Activated effector memory CD4-positive, alpha-beta T cell treated with anti-CD3 and anti-CD28 coated beads, Interleukin-2, amount 50 U/mL, for 16 hours (primary cell): ENCODE measurements at places on chromosomes 16 and 17.

DNA sequence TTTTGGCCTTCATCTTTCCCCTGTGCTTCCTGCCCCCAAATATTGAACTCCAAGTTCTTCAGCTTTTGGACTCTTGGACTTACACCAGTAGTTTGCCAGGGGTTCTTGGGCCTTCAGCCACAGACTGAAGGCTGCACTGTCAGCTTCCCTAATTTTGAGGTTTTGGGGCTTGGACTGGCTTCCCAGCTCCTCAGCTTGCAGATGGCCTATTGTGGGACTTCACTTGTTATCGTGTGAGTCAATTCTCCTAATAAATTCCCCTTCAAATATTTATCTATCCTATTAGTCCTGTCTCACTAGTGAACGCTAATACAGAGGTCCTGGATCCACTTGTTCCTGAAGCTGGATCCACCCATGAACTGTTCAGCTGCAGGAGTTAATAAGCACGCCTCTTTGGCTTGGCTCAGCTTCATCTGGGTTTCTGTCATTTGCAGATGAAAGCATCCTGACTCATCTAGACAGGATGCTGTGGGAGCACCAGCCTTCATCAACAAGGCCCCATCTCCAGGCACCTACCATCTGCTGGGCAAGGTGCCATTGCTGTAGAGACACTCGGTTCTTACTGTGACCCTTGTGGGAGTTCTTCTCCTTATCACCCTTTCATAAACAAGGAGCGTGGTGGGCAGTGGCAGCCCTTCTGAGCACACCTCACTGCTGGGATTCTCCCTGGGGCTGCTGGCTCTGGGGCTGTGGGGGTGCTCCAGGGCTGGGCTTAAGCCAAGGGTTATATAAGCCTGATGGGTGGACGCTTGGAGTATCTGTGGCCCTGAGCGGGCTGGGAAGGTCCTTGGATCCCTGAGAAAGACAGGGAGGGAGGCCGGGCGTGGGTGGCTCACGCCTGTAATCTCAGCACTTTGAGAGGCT, 23.1 kb downstream of the LAT start:
- DNase-seq, result peak; percentile 89

GRCh38 chr17:45414990-45415881, 17.4 kb downstream of the ARHGAP27 start:
- no peak for DNase-seq

- DNase-seq, result peak; percentile 19
These were observed 231.4 kb upstream of the TNRC6C start for GRCh38 chr17:77727037-77727615.

DNA sequence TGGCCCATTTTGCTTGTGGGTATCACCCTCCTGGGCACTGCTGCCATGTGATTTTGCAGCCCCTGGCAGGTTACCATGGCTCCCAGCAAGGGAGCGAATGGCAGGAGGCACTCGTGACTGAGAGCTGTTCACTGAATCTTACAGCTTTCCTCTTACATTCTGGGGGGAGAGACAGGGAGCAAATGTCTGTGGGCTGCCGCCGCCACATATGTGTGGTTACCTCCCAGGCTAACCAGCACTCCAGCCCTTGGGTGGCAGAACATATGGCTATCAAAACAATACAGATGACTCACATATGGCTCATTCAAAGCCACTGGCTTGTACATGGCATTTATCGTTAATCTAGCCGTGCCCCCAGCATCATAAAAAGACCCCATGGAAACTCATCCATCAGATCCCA, 19.8 kb downstream of the GTF3C1 start:
- no peak for DNase-seq

GRCh38 chr17:7839876-7840261, 5.9 kb downstream of the KDM6B start:
- DNase-seq, result no peak

- DNase-seq, result no peak
These were observed 48.4 kb upstream of the CRYM start for GRCh38 chr16:21326459-21326858.

DNA sequence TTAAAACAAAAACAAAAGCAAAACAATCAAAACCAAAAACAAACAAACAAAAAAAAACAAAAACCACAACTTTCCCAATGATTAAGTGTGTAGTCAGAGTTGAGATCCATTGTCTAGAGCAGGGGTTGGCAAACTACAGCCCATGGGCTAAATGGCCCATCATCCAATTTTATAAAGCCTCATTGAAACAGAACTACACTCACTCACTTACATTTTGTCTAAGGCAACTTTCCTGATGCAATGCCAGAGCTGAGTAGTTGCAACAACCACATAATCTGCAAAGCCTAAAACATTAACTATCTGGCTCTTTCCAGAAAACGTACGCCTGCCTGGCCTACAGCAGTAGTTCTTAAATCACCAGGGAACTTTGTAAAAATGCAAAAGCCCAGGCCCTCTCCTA, 124.1 kb downstream of the SOX9 start:
- DNase-seq, result no peak

GRCh38 chr16:12336141-12336540, 359.6 kb downstream of the SNX29 start:
- DNase-seq, result no peak

DNA sequence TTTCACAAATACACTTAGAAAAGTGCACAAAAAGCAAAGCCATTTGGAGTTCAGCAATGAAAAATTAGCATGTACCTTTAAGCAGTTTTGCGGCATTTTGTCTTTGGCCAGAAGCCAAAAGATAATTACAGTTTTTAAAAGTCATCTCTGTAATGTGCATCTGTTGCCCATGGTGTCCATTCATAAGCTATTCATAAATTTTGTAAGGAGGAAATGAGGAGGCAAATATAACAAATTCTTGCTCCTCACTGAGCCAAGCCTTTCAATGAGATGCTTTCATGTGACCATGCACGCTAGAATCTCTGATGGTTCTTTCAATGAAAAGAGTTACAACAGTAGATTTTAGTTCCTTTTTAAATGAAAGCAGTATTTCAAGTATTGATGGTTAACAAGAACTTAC, 247.1 kb upstream of the MON1B start:
- no peak for DNase-seq

DNA sequence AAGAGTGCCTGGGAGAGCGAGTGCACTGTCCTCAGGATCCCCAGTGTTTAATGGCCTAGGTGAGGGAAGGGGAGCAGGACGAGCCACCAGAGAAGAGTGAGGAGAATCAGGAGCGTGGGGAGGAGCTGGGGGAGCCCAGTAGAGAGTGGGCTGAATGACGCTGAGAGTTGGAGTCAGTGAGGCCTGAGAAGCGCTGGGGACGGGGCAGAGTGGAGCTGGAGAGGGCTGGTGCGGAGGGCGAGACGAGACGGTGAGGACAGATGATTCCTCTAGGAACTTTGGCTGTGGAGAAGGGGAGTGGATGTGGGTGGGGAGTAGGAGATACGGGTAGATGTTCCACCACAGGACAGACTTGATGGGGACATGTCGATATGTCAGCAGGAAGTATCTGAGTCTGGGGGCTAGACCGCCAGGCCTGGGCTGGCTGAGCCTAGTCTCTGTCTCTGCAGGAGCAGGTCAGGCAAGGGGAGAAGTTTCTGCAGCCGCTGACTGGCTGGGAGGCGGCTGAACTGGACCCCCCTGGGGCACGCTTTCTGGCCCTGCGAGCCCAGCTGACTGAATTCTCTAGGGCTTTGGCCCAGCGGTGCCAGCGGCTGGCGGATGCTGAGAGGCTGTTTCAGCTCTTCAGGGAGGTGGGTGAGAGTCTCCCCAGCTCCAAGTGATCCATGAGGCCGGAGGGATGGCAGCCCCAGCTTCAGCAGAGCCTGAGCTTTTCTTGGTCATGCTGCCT, 4.7 kb downstream of the PLEKHG4 start:
- no peak for DNase-seq

- no peak for DNase-seq
These were observed 39.8 kb downstream of the DCUN1D3 start for GRCh38 chr16:20860361-20860760.

GRCh38 chr17:38619937-38620550, 14.3 kb upstream of the SRCIN1 start:
- peak; percentile 33 for DNase-seq

DNA sequence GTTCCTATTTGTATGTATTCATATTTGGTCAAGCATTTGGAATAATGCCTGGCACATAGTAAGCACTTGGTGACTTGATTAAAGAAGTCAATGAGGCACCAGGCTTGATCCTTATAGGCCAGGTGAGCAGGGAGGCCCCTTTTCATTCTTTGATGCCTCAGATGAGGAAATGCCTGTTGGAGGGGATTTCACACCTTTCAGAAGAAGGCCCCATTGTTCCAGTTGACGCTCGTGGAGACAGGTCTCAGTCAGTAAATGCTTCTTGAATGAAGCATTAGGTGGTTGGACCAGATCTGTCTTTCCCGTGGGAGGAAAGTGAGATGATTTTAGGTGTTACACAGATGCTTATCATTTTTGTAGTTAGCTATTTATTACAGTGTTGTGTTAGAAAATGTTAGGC, 13.0 kb downstream of the LCMT1 start:
- DNase-seq, result no peak

GRCh38 chr17:74579900-74580299, 12.2 kb downstream of the CD300LD start:
- DNase-seq, result no peak

DNA sequence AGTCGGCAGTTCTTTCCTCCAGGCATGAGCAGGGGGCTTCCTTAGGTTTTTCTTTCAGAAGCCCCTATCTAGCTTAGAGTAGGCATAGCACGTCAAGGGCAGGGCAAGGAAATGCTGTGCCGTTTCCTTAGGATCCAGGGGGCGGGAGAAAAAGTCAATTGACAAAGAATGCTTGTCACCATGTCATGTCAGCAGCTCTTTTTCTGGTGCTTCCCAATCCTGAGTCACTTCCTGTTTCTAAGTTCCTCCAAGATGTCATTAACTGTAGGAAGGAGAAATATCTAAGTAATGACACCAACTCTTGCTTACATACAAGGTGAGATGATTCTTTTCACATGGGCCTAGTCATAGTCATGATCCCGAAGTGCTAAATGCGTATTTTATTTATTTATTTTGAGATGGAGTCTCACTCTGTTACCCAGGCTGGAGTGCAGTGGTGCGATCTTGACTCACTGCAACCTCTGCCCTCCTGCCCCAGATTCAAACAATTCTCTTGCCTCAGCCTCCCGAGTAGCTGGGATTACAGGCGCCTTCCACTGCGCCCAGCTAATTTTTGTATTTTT, 35.2 kb downstream of the GJC1 start:
- DNase-seq, result no peak

DNA sequence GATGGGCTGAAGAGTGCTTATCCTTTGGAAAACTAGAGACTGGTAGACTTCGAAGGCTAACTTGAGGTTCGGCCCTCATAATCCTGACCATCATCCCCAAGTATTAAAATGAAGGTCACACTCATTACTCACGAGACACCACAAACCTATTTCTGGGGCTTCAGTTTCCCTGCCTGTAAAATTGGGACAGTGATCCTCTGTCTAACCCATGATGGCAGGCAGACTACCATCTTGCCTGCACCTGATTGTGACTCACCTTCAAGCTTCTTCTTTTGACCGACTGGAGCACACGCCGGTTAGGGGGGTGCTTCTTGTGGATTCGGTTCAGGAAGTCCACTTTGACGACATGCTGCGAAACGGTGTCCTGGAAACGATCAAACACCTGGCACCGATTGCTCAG, 14.2 kb upstream of the DHRS13 start:
- DNase-seq, result no peak

DNA sequence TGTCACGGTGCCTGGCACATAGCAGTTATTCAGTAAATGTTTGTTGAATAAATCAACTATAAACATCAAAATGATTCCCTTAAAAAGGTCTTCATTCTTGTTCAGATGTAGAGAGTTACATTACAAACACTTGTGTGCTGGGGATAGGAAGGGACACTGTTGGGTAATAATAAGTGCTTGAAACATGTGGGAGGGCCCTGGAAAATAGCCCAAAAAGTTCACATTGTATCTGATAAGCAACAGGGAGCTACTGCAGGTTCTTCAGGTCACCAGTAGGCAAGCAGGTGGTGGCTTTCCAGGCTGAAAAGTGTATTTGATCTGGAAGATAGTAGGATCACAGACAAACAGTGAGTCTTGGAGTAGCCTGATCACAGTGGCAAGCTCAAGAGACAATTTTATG, 19.0 kb upstream of the ZNF652 start:
- DNase-seq, result no peak

- DNase-seq, result peak; percentile 97
These were observed at the start of gene ZFP1 for GRCh38 chr16:75148311-75149195. ZFP1 (plus strand) TSS chr16:75148524; CDS start chr16:75152952, 4,428 bp downstream.

DNA sequence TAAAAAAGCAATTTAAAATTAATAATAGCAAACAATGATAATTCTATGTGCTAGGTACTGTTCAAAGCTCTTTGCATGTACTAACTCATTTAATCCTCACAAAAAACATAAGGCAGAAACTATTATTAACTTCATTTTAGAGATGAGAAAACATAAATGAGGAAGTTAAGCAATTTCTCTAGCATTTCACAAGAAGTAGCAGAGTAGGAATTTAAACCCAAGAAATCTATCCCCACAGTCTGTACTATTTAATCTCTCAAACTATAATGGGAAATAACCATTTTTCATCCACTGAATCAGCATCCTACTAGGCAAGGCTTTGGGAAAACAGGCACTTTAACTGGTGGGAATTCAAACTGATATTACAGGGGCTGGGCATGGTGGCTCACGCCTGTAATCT, 42.2 kb upstream of the INTS2 start:
- DNase-seq, result no peak

DNA sequence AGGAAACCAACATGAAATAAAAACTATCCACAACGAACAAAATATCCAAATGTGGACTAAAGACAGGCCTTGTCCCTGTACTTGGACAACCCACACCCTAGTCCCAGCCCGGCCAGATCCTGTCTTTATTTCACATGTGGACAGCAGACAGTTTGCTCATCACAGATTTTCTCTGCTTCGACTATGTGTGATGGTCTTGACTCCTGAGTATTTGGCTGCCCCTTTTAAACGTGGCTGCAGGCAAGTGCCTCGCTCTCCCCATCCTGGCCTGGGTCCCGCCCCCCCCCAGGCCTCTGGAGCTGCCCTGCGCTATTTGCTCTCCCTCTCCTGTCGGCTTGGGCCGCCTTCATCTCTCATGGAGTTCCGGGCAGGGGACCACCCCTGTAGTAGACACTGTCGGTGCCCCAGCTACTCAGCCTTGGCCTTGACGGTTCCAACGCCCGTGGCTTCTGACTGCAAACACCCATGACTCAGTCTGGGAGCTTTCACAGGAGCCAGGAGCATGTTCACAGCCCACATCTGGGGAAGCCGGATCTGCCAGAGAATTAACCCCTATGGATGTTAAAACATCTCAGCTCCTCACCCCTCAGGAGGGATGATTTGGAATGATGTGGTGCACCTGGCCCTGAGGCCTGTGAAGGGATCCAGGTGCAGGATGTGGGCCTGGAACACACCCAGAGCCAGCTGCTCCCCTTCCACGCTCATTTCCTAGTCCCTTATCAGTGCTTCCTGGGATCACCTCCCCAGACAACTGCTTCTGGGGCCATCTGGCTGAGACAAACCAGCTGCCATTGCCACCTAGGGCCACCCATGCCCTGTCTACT, 229.7 kb upstream of the RPL38 start:
- no peak for DNase-seq

- no peak for DNase-seq
These were observed 103.9 kb upstream of the FAM20A start for GRCh38 chr17:68704871-68705713.

GRCh38 chr16:17804857-17805256, 334.1 kb upstream of the XYLT1 start:
- DNase-seq, result no peak
